Panc1 (cell line): ENCODE measurements at places on chromosomes 5 and 9. TPM values are rescaled to one million over a fixed set of nuclear protein-coding genes. Genes with fewer than 3 reads are reported as not detected.

ARSI gene
- total RNA-seq, result 18.6 TPM

INSYN2B gene
- 0.28 TPM for total RNA-seq

EIF4EBP3 gene
- total RNA-seq, result 8.6 TPM

PDE6A gene
- total RNA-seq, result 0.33 TPM

DNA sequence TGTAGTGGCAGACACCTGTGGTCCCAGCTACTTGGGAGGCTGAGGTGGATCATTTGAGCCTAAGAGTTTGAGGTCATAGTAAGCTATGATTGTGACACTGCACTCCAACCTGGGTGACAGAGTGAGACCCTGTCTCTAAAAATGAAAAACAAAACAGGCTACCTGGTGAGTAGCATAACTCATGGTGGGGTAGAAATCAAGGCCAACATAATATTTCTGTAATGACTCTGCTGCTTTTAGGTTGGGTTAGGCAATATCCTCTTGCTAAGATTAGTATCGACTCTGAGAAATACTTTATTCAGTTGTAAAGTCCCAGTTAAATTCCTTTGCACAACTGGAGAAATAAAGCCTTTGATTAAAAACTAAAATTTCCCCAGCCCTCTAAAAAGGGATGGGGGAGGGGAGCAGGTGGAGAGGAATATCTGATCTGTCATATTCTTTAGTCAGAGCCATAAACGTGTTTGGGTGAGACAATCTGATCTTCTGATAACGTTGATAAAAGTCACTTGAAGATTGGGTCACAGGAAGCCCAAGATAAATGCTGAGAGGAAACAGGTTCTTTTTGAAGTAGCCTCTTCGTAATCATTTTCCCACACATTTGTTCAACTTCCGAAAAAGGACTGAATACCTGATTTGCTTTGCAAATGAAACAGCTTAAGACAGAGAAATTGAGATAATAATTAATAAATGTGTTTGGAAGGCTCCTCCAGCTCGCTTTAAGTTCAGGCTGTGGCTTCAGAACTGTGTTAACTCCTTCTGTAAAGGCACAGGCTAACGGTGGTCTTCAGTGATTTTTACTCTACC, 14.9 kb downstream of the IL4 start:
- no peak overlapping the region for H3K4me3 ChIP-seq
- no peaks in the 10 kb centered on the region for H3K27me3 ChIP-seq
- no peaks in the 10 kb centered on the region for H3K36me3 ChIP-seq
- H3K27ac ChIP-seq, result no peak overlapping the region
- DNase-seq, result no peak
- H3K4me1 ChIP-seq, result no peaks in the 10 kb centered on the region

DNA sequence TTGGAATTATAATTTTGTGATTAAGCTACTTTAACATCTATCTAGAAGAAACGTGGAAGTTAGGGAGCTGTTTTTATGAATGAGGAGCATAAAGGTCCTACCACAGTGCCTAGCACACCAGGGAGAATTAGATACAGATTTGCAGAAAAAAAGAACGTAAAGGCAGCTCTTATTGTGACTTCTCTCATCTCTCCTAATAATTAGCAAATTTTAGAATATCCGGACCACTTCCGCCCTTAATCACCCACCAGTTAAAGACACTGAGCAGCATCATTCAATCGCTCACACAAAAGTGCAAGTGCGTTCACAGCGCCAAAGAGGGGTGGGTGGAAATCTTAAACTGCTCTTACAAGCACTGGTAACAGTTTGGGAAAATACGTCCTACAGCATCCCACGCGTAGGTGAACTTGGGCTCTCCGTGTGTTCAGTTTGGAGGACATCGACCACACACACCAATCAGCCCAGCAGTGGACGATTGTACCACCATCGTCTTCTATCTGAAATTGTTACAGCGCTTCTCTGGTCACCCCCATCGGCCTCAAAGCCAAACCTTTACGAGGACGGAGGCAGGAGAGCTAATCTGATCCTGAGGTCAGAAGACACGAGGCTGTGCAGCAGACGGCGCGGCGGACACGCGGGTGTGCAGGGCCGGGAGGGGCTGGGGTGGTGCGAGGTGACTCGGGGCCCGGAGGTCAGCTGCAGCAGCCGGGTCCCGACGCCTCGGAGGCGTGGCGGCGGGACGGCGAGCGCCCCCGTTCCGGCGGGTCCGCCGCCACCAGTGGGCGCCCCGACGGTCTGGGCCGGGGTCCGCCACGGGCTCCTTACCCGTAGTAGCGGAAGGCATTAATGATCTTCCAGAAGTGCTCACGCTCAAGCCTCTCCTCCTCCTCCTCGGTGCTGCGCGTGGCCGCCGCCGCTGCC, 646 bp downstream of the CARNMT1 start:
- no peaks in the 10 kb centered on the region; the same call in 1 of the 2 replicates for H3K36me3 ChIP-seq
- peak overlapping the region; percentile 85 for H3K27ac ChIP-seq
- H3K4me3 ChIP-seq, result peak overlapping the region; percentile 73
- no peak for DNase-seq
- peaks cover 11% of the 10 kb centered on the region; the same call in 1 of the 2 replicates for H3K4me1 ChIP-seq
- no peaks in the 10 kb centered on the region for H3K27me3 ChIP-seq

- DNase-seq, result no peak
- no peaks in the 10 kb centered on the region for H3K4me1 ChIP-seq
- H3K27ac ChIP-seq, result no peak overlapping the region
- peak overlapping the region; percentile 3; the same call in 1 of the 2 replicates for H3K4me3 ChIP-seq
Measured at GRCh38 chr5:19866090-19866450, 121.9 kb downstream of the CDH18 start.

DNA sequence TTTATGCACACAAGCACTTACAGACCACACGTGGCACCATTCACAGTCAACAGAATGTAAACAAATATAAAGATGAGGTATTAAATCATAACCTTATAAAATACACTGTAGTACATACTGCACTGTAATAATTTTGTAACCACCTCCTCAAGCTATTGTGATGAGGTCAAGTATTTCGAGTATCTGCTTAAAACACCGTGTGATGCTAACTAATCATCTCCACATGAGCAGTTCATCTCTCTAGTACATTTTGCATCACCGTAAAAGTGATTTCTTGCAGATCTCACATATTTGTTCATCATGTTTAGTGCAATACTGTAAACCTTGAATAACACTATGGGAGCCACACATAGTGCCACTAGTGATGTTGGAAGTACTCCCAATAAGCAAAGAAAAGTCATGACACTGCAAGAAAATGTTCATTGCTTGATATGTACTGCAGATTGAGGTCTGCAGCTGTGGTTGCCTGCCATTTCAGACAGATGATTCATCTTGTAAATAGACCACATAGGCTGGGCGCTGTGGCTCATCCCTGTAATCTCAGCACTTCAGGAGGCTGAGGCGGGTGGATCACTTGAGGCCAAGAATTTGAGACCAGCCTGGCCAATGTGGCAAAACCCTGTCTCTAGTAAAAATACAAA, 44.3 kb downstream of the FOXB2 start:
- H3K4me3 ChIP-seq, result no peak overlapping the region
- H3K4me1 ChIP-seq, result no peaks in the 10 kb centered on the region
- DNase-seq, result peak; percentile 12
- no peaks in the 10 kb centered on the region for H3K27me3 ChIP-seq

GRCh38 chr5:34692786-34693185, 36.7 kb downstream of the RAI14 start:
- no peaks in the 10 kb centered on the region for H3K27me3 ChIP-seq
- no peak for DNase-seq
- H3K36me3 ChIP-seq, result no peaks in the 10 kb centered on the region
- no peak overlapping the region for H3K27ac ChIP-seq
- no peaks in the 10 kb centered on the region for H3K4me1 ChIP-seq

DNA sequence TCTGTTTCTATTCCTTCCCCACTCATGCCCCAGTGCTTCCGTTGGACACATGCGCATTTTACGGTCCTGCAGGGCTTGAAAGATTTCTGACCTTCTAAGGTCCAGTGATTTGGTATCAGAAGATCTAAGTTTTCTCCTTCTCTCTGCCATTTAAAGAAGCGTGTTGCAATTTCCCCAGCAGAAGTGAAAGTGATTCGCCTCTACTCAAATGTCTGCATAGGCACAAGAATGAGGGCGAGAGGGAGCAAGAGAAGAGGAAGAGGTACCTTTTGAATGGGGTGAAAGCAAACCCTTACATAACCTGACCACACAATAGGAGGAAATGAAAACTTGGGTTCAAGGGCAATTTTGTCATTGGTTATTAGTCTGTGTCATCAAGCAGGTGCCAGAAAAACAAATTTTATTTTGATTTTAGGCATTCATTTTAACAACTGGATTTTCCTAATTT, 31.7 kb upstream of the NR3C1 start:
- no peaks in the 10 kb centered on the region for H3K4me1 ChIP-seq
- H3K27me3 ChIP-seq, result no peaks in the 10 kb centered on the region
- no peak overlapping the region for H3K27ac ChIP-seq
- H3K4me3 ChIP-seq, result no peak overlapping the region
- DNase-seq, result no peak

DNA sequence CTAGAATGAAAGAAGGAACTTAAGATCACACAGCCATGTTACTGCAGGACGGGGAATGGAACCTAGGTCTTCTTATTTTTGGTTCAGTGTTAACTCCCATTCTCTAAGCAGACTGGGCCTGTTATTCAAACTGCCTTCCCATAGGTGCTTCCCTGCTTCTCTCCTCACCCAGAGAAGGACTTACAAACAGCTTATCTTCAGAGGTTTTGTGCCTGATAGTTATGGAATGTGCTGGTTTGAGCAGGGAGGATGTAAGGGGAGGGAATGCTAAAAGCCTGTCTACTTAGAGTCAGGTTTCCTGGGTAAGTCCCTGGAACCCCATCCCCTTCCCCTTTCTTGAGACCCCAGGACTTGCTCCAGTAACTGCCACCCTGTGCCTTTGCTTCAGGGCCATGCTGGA, 4.2 kb upstream of the PSMD5 start:
- 0 out of 2 replicates have a peak, but pooled peaks cover 5% of the 10 kb centered on the region for H3K4me1 ChIP-seq
- H3K36me3 ChIP-seq, result peaks cover 3% of the 10 kb centered on the region; the same call in 1 of the 2 replicates
- H3K27me3 ChIP-seq, result no peaks in the 10 kb centered on the region
- H3K27ac ChIP-seq, result no peak overlapping the region
- no peak for DNase-seq

- no peaks in the 10 kb centered on the region for H3K27me3 ChIP-seq
- peak overlapping the region; percentile 87 for H3K4me3 ChIP-seq
- peak overlapping the region; percentile 100 for H3K27ac ChIP-seq
- H3K36me3 ChIP-seq, result peaks cover 2% of the 10 kb centered on the region; the same call in 1 of the 2 replicates
- H3K4me1 ChIP-seq, result peaks cover 32% of the 10 kb centered on the region
Measured at GRCh38 chr5:131633830-131634229, 1.2 kb downstream of the RAPGEF6 start.

DNA sequence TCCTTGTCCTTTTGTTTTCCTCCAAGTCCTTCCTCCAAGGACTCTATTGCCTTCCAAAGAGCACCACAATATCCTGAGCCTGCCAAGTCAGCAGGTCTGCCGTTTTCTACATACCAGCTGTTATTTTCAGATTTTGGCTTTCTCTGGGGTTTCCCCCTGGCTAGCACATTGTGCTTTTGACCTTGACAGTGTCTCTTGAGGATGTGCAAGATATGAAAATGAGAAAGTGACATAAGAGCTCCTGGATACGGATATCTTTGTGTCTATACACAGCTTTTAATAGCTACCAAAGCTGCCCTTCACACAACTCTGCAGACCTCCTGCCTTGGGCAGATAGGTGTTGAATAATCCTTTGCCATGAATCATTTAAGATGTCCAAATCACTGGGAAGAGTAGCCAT, 67.0 kb downstream of the HAPLN1 start:
- no peaks in the 10 kb centered on the region for H3K4me1 ChIP-seq
- DNase-seq, result no peak
- H3K4me3 ChIP-seq, result no peak overlapping the region

GRCh38 chr5:82244151-82244550, 34.0 kb downstream of the RPS23 start:
- H3K27ac ChIP-seq, result no peak overlapping the region
- no peaks in the 10 kb centered on the region for H3K27me3 ChIP-seq
- DNase-seq, result no peak
- no peaks in the 10 kb centered on the region for H3K4me1 ChIP-seq
- no peaks in the 10 kb centered on the region; the same call in 1 of the 2 replicates for H3K36me3 ChIP-seq
- H3K4me3 ChIP-seq, result no peak overlapping the region

DNA sequence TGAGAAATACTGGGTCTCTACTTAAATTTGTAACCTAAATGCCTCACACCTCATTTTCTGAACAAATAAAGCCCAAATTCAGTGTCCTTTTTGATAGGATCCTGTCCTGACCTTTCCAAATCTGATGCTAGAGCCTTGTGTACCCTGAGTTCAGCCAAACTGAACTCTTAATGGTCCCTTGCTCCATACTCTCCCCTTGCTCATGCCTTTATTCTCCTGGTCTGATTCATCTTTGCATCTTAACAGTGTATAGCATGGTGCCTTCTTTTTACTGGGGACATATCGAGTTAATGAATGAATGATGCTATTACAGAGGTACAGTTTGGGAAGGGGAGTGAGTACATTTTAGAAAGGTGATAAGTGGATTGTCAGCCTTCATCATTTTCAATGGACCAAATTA, 9.2 kb downstream of the NSD1 start:
- no peak overlapping the region for H3K4me3 ChIP-seq
- H3K27me3 ChIP-seq, result no peaks in the 10 kb centered on the region
- no peaks in the 10 kb centered on the region for H3K4me1 ChIP-seq
- H3K27ac ChIP-seq, result no peak overlapping the region
- DNase-seq, result no peak
- peaks cover 2% of the 10 kb centered on the region for H3K36me3 ChIP-seq

- no peaks in the 10 kb centered on the region for H3K27me3 ChIP-seq
- no peak overlapping the region for H3K27ac ChIP-seq
- no peaks in the 10 kb centered on the region for H3K4me1 ChIP-seq
Measured at GRCh38 chr9:79073201-79073600, 498.6 kb upstream of the TLE4 start.

DNA sequence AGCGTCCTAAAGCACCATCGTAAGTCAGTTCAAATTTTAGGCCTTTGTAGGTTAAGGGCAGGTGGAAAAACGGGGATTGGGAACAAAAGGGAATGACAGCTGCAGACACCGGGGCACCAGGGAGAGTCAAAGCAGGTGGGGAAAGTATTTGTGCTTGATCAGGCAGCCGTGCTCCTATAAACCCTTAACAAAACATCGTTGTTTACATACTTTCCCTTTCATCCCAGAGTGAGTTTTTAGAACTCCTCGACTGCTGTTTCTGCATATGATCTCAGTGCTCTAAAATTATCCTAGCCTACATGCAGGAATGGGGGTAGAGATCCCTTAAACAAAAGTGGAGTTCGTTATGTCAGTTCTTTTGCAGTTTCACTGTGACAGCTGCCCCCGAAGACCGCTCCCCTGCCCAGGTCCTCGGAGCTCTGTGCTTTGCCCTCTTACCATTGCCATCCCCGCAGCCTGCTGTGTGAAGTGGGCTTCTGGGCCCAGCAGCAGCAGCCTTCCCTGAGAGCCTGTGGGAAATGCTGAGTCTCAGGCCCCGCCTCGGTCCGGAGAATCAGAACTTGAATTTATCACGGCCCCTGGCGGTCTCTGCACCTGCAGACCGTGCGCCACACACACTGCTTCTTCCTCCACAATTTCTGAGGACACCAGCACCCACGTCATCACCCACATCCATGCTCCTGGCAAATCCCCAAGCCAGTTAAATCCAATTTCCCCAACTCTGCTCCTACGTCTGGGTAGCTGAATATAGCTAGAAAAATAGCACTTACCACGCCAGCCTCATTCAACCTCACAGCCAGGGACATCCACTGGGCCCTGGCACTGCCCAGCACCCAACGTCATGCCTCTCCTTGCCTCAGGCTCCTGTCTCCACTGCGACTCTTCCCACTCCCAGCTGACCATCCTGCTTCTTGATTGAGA, 86.8 kb downstream of the NSUN2 start:
- no peak overlapping the region for H3K27ac ChIP-seq
- no peaks in the 10 kb centered on the region for H3K27me3 ChIP-seq
- H3K36me3 ChIP-seq, result no peaks in the 10 kb centered on the region
